ENCODE measurements at places on chromosomes 2 and 18.

GRCh38 chr2:62343636-62344337 lies 147.9 kb downstream of the B3GNT2 start:
- DNase-seq = no peak

- DNase-seq = no peak
Measured at GRCh38 chr2:67208887-67209500, 188.1 kb upstream of the ETAA1 start.

DNA sequence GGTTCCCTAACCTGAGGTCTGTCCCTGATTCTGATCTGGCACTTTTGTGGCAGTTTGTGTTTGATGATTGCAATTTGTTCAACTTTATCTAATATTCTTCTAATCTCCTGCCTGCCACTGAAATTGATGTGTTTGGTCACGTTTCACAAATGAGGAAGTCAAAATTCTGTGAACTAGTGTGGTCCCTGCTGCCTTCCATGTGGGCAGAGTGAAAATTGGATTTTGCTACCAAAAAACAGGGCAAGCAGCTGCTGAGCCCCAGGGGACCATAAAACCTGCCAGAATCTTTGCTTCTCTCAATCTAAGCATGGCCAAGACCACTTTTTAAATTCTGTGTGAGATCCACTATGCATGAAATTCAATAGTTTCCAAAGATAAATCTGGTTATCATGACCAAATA lies 195.5 kb upstream of the CYRIA start:
- DNase-seq = no peak

- DNase-seq = no peak
Measured at GRCh38 chr2:225428360-225428759, 28.9 kb downstream of the NYAP2 start.

DNA sequence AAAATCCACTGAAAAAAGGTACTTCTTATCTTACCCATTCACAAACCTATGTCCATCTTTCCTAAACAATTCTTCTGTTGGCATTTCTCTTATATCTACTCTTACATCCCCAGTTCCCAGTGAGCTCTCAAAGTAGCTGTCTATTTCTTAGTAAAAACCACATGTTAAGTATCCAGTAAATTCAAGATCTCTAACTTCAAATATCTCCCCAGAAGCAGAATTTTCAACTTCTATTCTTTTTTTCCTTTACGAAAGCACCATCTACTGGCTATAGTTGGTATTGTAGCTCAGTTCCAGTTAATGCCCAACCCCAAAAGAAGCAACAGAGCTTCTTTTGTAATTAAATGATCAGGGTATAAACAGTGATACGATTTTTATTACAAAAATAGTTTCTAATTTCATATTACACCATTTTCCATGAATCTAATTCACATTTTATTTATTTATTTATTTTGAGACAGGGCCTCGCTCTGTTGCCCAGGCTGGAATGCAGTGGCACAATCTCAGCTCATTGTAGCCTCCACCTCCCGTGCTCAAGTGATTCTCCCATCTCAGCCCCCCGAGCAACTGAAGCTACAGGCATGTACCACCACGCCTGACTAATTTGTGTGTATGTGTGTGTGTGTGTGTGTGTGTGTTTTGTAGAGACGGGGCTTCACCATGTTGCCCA lies 28.5 kb downstream of the HRH4 start:
- DNase-seq = no peak

- DNase-seq = no peak
Measured at GRCh38 chr2:86296947-86297346, 40.5 kb downstream of the REEP1 start.

- DNase-seq = no peak
Measured at GRCh38 chr2:25381502-25381901, 39.8 kb upstream of the DNMT3A start.

GRCh38 chr2:110149330-110150220 lies 34.0 kb upstream of the MALL start:
- no peak for DNase-seq

DNA sequence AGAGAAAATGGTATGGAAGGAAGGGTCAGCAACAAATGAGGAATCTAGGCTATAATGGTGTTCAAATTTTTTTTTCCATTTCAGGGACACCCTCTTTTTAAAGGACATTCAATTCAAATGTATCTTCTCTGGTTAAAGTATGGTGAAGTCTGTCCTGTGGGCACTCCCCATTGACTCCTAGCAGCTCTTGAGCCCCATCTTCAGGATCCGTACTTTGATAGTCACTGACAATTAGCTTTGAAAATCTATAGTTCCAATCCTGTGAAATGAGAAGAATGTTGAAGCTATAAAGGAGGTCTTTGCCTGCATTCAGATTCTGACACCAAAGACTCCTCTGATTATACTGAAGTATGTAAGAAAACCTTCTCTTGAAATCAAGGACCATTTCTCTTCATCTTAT lies 43.3 kb downstream of the KCNH7 start:
- DNase-seq = no peak

GRCh38 chr18:33536904-33537303 lies 41.1 kb upstream of the ASXL3 start:
- no peak for DNase-seq

DNA sequence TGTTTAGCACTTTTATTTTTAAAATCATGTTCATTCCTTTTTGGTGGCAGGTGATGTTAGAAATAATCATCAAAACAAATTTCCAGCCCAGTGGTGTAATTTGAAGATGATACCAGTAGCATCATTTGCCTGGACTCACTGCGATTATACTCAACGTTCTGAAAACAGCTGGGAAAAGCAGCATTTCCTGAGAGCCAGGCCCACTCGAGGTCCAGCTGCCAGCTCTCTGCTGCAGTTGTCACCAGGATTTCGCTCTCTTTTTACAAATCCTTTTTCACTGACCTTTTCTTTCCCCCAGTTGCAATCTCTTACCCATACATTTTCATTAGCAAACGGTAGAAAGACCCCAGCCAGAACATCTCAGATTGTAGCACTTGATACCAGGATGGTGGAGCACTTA lies 110.6 kb upstream of the LYPD1 start:
- no peak for DNase-seq

DNA sequence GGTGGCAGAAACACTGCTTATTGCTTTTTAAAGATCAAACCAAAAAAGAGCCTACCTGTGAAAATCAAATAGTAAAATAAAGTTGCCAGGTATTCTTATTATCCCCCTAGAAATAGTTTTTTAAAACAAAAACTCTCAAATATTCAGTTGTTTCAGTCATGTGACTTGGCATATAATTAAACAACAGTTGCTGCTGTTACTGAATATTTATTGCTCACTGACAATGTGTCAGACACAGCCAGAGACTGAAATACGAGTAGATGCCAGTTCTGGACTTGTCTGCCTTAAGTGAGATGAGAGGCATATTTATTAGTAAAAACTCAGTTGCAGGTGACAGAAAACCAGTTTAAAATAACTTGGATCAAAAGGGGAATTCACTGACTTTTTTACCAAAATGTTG lies 106.0 kb upstream of the RAB12 start:
- DNase-seq = no peak

- no peak for DNase-seq
Measured at GRCh38 chr2:174223388-174223787, 24.9 kb downstream of the OLA1 start.

GRCh38 chr18:78296166-78296565 lies 683.5 kb upstream of the SALL3 start:
- DNase-seq = no peak

GRCh38 chr18:48139431-48140347 lies 209.2 kb upstream of the SMAD2 start:
- DNase-seq = no peak

GRCh38 chr2:183604065-183604464 lies 479.8 kb downstream of the NUP35 start:
- DNase-seq = no peak

GRCh38 chr2:199509403-199509802 lies 51.7 kb upstream of the SATB2 start:
- no peak for DNase-seq

DNA sequence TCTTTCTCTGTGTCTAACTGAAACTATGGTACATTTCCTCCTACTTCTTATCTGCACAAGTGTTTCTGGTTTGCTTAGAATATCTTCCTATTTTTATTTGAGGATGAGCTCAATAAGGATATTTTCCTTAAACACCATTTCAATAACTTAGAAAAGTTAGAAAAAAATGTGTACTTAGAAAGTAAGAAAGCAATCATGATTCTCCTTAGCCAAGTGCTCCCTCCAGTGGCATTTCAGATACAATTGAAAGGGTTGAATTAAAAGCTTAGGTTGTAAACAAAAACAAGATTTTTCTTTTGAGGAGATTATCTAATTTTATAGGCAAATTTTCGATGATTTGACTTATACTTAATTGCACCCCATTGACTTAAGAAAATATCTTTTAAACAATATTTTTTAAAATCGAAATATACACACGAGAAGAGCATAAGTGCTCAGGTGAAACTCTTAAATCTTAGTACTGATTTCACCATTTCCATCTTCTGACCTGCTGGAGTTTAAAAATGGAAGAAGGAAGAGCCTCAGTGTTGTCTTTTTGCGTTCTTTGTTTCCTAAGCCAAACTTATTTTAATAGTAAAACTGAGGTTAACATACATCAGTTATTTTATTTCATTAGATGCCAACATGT lies 26.9 kb downstream of the C18orf63 start:
- no peak for DNase-seq

- no peak for DNase-seq
Measured at GRCh38 chr2:237863689-237864443, 4.4 kb downstream of the RAMP1 start.

- no peak for DNase-seq
Measured at GRCh38 chr2:23789012-23789411, 137.9 kb downstream of the ATAD2B start.

DNA sequence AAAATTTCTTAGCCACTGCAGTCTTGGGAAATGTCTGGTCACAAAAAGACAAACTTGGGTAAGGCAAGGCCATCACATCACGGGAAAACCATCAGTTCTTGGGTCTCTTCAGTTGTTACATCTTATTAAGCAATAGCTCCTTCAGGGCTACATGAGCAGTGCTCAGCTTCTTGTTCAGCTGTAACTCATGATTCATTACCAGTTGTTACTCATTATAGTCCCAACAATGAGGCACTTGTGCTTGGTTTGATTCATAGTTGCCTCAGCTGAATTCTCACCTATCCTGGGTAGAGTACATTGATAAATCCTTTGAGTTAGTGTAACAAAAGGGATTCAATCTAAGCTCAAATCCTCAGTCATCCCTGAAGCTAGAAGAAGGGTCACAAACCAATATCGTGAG lies 102.4 kb upstream of the DCC start:
- no peak for DNase-seq

DNA sequence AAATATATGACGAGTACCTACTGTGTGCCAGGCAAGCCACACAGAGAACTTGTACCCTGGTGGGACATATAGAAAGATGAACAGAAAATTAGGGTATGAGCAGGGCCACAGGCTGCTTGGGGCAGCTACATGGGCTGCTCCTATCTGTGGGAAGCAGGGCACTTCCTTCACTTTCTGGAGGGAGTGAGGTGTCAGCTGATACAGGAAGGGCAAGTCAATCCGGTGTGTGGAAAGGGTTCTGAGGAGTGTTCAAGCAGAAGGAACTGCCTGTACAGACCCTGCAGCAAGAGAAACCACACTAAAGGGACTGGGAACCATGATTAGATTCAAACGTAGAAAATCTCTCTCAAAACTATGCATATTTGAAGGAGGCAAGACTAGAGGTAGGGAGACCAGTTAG lies 58.6 kb upstream of the BCL11A start:
- no peak for DNase-seq

DNA sequence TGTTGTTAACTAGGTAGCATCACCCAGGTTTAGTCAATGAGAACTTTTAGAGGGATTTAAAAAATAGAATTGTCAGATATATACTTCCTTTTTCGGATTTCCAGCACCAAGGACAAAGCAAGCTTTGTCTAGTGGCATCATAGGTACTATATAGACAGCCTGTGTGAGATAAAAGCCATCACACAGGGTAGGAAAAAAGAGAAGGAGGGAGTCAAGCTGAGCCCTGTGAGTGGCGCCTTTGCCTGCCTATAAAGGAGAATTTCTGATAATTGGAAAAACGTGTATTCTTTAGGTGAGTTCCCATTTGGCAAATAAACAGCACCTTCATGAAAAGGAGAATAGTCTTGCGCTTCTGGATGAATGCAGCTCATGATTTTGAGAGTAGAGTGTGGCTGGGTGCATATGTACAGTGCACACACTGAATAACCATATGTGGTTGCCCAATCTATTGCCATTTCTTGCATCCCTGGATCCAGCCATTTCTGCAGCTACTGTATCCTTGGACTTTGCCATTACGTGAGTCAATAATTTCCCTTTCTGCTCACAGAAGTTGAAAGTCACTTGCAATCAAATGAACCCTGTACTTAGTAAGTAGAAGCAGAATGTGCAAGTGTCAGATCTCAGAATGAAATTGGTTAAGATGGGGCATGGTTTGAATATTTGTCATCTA lies 559.9 kb upstream of the MEX3C start:
- DNase-seq = no peak

- no peak for DNase-seq
Measured at GRCh38 chr2:37453027-37453426, 108.6 kb downstream of the QPCT start.

- no peak for DNase-seq
Measured at GRCh38 chr2:73984203-73984921, at the start of gene TET3. TSS of gene TET3 (plus strand) at chr2:73984910. CDS start at chr2:73986404, 1,494 bp downstream.

GRCh38 chr2:151575338-151575737 lies 158.9 kb downstream of the NEB start:
- no peak for DNase-seq

DNA sequence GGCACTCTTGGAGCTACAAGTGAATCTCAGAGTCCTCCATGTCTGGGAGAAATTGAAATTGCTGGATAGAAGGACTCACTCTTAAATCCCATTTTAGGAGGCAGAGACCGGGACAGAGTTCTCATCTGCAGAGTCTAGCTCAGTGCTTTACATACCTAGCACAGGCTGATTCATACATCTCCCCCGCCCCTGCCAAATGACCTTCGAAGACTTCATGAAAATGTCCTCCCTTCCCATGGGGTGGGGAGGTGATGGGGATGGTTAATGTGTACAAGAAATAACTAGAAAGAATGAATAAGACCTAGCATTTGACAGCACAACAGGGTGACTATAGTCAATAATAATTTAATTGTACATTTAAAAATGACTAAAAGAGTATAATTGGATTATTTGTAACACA lies 8.2 kb upstream of the SERPINB5 start:
- no peak for DNase-seq

- DNase-seq = peak; percentile 44
Measured at GRCh38 chr18:25247725-25248124, 104.2 kb downstream of the ZNF521 start.

GRCh38 chr2:158903711-158904405 lies 64.6 kb upstream of the TANC1 start:
- no peak for DNase-seq

- DNase-seq = no peak
Measured at GRCh38 chr18:10557085-10557677, 31.4 kb downstream of the NAPG start.

GRCh38 chr2:23566241-23567142 lies 181.5 kb downstream of the KLHL29 start:
- no peak for DNase-seq

GRCh38 chr2:174493549-174494331 lies 6.9 kb upstream of the GPR155 start:
- DNase-seq = no peak

GRCh38 chr2:159728629-159729028 lies 16.3 kb downstream of the MARCHF7 start:
- DNase-seq = no peak
